ENCODE measurements at places on chromosomes 6 and 20.

GRCh38 chr6:112433457-112433856, 86.3 kb downstream of the RFPL4B start:
- DNase-seq, result no peak

- peak; percentile 30 for DNase-seq
These were observed 2.4 kb downstream of the C6orf132 start for GRCh38 chr6:42140032-42140431.

DNA sequence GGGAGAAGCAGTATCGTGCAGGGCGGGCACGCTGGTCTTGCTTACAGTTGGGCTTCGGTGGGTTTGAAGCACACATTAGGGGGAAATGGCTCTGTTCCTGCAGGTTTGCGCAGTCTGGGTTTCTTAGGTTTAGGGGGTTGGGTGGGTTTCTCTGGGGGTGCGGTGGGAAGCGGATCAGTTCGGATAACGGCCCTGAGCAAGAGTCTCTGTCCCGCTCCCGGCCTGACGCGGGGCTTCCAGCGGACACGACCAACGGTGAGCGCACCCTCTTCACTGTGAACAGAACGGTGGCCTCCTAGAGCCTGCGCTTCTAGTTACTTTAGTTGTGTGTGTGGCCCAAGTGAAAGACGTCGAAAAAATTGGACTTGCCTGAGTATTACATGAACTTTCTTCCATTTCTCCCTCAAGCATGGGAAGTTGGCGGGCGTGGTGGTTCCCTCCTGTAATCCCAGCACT, 635 bp upstream of the ELOVL2 start:
- DNase-seq, result no peak

- DNase-seq, result no peak
These were observed 62.0 kb downstream of the IYD start for GRCh38 chr6:150430815-150431214.

DNA sequence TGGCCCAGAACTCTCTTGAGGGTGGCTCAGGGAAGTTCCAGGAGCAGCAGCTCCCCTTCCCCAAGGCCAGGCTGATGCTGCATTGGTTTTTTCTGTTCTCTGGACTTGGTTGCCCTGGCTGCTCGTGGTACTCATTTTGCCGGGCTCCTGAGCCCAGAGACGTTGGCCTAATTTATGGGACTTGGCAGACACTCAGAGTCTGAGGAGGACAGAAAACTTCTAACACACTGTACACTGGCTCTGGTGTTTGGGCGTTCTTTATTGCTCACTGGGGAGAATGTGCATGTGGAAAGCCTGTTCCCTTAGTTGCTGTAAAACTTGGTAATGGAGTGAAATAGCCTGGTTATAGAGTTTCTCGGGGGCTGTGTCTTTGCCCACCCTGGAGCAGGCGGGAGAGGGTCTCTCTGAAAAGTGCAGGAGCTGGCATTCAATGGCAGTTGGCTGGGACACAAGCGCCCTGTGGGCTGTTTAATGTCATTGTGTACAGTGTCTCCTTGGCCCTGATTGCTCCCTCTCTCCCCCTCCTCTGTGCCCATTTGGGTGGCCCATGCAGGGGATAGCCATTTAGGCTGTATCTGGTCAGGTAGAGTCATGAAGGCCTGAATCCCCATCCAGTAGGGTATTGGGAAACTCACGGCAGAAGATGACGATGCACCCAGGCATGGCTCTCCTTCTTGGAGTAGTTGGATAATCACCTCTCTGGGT, 109.3 kb downstream of the CDC5L start:
- DNase-seq, result peak; percentile 46

- DNase-seq, result peak; percentile 67
These were observed 293.5 kb downstream of the CDKAL1 start for GRCh38 chr6:20827798-20828197.

DNA sequence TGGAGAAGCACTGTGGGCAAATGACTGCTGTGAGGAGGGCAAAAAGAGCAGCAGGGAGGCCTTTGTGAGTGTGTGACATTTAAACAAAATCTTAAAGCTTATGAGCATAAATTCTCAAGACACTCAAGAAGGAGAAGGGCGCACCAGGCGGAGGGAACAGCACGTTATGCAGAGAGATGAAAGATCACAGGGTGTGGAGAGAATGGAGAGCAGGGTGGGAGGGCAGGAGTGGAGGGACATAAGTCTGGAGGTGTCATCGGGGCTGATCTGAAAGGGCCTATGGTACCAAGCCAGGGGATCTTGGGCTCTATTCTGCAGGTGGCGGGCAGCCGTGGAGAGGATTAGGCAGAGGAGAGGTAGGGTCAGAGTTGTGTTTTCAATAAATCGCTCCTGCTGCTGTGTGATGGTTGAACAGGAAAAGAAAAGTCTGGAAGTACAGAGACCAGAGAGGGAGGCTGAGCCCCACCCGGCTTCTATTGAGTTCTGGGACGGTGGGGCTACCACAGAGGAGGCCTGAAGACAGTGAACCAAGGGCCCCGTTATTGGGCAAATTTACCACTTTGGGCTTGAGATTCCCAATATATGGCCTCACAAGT, 24.3 kb upstream of the DLGAP4 start:
- no peak for DNase-seq

DNA sequence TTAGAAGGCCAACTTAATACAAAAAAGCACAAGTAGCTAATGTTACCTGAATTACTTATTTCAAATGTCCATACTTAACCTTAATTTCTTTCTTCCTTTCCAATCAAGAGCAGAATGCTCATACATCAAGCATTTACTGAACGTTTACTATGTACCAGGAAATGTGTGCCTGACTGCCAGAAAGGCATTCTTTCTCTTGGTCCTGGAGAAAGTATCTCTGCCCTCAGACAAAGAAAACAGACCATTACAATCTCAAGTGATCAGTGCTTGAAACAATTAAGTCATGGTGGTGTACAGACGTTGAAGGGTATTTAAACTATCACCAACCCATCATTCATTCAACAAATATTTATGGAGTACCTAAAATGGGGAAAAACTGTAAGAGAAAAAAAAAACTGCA, 26.4 kb downstream of the CSNK2A1 start:
- DNase-seq, result peak; percentile 62

GRCh38 chr6:159085396-159085895, 40.7 kb upstream of the TAGAP start:
- DNase-seq, result no peak

GRCh38 chr20:63095718-63096654, 89.2 kb upstream of the BHLHE23 start:
- DNase-seq, result no peak

DNA sequence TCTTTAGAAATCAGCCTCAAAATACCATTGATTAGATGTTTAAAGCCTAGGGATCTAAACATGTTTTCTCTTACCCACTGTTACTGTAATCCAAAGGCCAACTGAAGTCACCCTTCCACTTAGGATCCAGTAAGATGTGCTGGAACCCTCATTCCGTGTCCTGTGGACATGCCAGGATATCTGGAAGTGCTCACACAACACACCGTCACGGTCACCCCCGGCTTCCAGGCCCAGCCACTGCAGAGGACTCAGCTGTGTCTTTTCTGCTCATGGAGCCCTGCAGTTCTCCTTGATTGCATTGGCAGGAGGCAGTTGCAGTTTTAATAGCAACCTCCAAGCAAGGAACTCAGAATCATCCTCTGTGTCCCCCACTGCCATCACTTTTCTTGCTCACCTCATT, 93.3 kb downstream of the CAP2 start:
- no peak for DNase-seq

- no peak for DNase-seq
These were observed 120.7 kb upstream of the DTNBP1 start for GRCh38 chr6:15783484-15783883.

GRCh38 chr6:44361947-44362346, 19.5 kb downstream of the SPATS1 start:
- DNase-seq, result no peak

- DNase-seq, result no peak
These were observed 64.0 kb upstream of the APCDD1L start for GRCh38 chr20:58579069-58579818.

GRCh38 chr6:136763716-136764516, 28.4 kb downstream of the MAP3K5 start:
- DNase-seq, result no peak

DNA sequence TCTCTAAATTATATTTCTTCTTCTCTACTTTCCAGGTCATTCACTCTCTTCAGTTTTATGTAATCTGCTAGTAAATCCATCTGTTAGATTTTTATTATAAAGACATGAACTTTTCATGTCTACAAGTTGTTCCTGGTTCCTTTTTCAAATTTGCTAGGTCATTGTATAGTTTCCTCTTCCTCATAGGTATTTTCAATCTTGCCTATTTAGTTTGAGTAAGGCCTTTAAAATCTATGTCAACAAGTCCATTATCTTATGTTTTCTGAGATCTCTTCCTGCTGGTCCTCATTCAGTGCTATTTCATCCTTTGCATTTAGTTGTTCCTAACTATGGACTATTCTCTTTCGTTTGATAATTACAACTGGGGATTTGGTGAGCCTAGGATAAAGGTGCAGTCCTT, 11.0 kb downstream of the RRBP1 start:
- no peak for DNase-seq

DNA sequence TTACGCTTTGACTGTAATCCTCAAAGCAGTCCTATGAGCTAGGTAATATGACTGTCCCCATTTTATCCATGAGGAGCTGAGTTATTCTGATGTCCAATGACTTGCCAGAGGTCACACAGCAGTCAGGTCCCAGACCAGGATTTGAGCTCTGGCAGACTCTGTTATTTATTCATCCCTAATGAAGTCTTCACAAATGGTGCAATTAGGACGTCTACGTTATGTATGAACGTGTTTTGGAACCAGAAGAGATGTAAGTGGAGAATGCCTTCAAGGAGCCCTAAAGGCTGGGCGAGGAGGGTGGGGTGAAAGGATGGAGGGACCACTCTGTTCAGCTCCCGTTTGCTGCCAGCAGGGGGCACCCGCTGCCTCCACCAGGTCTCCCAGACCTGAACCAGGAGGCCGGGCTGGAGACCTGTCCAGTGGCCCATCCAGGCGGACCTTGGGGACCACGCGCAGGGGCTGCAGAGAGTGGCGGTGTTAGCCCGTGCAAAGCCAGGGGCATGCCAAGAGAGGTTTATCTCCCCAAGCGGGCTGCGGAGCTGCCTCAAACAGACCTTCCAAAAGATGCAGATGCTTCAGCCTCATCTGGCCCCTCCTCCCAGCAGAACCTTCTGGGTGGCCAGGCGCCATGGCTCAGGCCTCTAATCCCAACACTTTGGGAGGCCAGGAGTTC, 15.2 kb upstream of the ZNF335 start:
- DNase-seq, result peak; percentile 57

- DNase-seq, result no peak
These were observed 74.1 kb downstream of the ASXL1 start for GRCh38 chr20:32432277-32432676.

GRCh38 chr20:49615401-49616153, 47.6 kb upstream of the PTGIS start:
- peak; percentile 46 for DNase-seq

- DNase-seq, result peak; percentile 98
These were observed 165.4 kb upstream of the CITED2 start for GRCh38 chr6:139539852-139540251.

- no peak for DNase-seq
These were observed 911.0 kb upstream of the CITED2 start for GRCh38 chr6:140285471-140285870.

GRCh38 chr20:44704551-44704971, 10.6 kb upstream of the CCN5 start:
- DNase-seq, result peak; percentile 82

DNA sequence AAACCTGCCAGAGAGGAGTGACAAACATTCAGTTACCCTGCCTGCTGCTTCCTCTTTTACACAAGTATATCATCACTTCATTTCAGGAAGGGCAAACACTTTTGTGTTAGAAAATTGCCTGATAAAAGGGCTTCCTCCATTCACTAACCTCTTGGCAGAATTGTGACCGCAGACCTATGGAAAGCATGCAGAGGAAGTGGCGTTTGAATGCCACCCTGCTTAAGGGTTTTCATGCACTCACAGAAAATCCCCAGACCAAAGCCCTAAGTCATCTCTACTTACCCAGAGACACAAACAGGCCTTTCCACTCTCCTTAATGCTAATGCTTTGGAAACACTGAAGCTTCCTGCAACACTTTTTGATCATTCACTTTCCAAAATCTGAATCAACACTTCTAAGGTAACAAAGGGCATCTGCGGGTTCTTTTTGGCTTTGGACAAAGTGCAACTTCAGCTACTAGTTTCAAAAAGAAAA, 22.1 kb upstream of the RALGAPA2 start:
- DNase-seq, result no peak

GRCh38 chr6:169587975-169588374, 113.9 kb downstream of the WDR27 start:
- DNase-seq, result no peak

DNA sequence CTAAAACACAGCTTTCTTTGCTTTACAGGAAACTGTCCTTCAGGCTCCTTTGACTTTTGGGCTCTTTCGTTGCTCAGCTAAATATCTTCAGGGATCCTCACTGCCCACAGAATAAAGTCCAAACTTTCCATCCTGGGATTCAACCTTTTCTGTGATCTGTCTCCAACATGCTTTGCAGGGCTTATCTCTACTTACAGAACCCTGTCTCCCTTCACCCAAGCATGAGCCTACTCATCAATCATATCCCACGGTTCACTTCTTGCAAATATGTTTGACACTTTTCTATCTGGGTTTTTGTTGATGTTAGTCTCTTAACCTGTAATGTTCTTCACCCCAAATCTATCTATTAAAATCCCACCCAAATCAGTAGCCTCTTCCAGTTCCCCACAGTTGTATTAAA, 327.3 kb upstream of the RNF24 start:
- DNase-seq, result no peak

All from EH (cell line).